ENCODE measurements at places on chromosomes 4 and X. TPM values are rescaled to one million over a fixed set of nuclear protein-coding genes. Genes with fewer than 3 reads are reported as not detected.
A peak's percentile ranks its signal among the peaks of the same experiment; 100 is the strongest.

GRCh38 chrX:96615448-96615847 is 69.2 kb upstream of the DIAPH2 start:
- DNase-seq = no peak

DNA sequence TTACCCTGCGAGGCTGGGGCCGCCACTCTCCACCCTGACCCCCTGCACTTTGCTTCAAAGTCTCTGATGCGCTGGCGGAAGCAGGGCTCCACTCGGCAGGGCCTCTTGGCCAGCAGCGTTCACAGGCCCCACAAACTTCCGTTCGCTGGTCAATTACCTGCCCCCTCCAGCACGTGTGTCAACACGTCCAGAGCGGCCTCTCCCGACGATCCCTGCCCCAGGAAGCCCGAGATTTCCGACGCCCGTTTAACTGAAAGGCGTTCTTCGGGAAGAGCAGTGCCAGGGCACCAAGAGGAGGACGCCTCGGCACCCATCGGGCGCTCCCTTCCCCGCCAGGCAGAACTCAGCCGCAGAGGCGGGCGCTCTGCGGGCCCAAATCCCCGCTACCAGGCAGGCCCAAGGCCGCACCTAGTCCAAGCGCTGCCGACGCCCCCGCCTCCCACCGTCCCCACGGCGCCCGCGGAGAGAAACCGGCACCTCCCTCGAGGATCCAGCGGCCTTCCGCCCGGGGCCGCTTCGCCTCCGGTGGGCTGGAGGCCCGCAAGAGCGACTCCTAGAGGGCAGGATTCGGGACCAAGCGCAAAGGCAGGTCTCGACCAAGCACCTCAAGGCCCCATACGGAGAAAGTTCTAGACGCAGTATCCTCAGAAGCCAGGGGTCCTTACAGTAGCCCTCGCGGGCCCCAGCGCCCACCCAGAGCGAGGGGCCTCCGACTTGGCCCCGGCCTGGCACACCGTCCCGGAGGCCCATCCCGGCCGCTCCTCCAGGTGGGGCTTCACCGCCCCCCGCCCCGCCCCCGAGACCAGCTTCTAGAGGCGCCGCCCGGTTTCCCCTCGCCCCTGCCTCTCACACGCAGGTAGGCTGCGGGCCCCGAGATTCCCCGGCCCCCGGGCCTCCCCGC is 586 bp downstream of the BCAP31 start:
- DNase-seq = peak; percentile 48

- DNase-seq = peak; percentile 20
Observed at GRCh38 chrX:49958727-49959485, 36.5 kb downstream of the CLCN5 start.

DNA sequence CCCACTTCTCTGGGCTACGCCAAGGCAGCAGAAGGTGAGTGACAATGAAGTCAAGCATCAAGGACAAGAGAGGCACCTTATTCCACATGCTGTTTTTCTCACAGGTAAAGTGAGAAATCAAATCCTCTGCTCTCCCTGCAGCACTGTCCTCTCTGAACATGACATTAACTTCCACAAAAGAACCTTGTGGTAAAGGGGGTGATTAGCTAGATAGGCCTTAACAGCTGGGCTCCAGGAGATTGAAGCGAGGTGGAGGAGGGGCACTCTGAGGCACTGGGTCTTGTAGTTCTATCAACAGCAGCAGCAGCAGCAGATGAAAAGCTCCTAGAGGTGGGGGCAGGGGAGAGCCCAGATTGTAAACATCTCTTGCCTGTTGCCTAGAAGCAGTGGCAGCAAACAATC is 96.8 kb upstream of the CXXC4 start:
- peak; percentile 74 for DNase-seq

DNA sequence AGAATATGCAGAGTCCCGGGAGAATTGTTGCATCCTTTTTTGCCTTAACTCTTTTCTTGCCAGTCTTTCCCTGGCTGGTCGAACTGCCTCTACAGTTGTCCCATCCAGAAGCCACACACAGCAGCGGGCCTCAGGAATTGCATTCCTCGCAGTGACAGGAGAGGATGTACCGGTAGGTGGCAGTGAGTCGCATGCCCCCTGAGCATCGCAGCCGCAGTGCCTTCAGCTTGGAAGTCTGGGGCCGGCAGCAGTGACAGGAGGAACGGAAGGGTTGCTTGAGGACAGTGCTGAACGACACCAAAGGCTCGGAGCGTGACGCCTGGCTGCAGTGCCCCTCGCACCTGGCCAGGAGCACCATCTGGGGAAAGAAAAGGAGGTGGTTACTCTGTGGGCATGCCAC is 23.5 kb downstream of the NDP start:
- DNase-seq = peak; percentile 24

DNA sequence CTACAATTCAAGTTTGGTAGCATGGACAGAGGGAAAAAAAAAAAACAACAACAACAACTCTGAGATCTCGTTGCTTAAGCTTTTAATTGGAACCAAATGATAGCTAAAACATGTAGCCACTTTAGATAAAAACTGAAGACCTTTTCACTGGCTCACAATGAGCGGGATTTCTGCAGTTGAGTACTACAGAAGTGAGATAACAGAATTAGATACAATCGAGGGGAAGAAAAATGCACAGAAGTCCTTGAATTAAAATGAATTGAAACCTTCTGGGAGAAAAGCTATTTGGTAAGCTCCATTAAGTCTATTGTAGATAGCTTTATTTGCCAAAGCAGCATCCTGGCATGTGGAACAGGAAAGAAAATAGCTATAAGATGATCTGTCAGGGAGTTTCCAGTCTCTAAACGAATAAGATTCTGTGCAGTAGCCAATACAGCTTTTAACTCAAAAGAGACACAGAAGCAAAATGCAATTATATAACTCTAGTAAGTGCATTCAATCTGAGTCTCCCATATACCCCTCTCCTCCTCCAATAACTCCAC is 248.5 kb downstream of the ENOX2 start:
- DNase-seq = no peak

GRCh38 chr4:78417603-78418002 is 134.0 kb upstream of the ANXA3 start:
- DNase-seq = peak; percentile 54

Gene SASH3
- total RNA-seq = 1.5 TPM

Gene IRF2
- 26.5 TPM for total RNA-seq

Gene USP51
- total RNA-seq = 7.2 TPM

Gene SPANXA2
- total RNA-seq = not detected

Gene STBD1
- total RNA-seq = 64.8 TPM

Gene SYNPO2
- total RNA-seq = 111 TPM

Data from tongue (tissue), 3 donors.